Left renal pelvis (tissue), 4 donors: ENCODE measurements at places on chromosomes 5 and 9. TPM values are rescaled to one million over a fixed set of nuclear protein-coding genes. Genes with fewer than 3 reads are reported as not detected.

Gene RABL6
- 78.9 TPM for polyA plus RNA-seq

Gene ARID3C
- polyA plus RNA-seq = 0.17 TPM

Gene CDHR2
- 11.1 TPM for polyA plus RNA-seq

Gene SYK
- 29.5 TPM for polyA plus RNA-seq

Gene CCL19
- polyA plus RNA-seq = 0.57 TPM

Gene SPATA31A3
- polyA plus RNA-seq = not detected

Gene ARL15
- polyA plus RNA-seq = 31.7 TPM

Gene ORM2
- polyA plus RNA-seq = not detected
